HuH-7 (cell line): ENCODE measurements at places on chromosomes 1 and 21.

DNA sequence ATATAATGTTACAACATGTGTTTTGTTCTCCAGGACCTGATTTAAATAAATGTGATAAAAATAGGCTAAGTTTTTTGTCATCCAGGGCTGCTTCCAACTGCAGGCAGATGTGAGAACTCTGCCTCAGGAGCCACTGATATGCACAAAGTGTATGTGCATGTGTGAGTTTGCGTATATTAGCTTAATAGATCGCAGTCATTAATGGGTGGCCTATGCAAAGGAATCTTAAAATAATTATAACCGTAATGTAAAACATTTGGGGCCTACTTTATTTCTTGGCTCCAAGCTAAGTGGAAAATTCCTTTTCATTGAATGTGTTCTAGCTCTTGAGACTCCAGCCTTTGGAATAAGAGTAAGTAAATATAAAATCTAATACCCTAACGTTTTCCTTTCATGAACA is 16.8 kb downstream of the DHX9 start:
- DNase-seq: no peak

DNA sequence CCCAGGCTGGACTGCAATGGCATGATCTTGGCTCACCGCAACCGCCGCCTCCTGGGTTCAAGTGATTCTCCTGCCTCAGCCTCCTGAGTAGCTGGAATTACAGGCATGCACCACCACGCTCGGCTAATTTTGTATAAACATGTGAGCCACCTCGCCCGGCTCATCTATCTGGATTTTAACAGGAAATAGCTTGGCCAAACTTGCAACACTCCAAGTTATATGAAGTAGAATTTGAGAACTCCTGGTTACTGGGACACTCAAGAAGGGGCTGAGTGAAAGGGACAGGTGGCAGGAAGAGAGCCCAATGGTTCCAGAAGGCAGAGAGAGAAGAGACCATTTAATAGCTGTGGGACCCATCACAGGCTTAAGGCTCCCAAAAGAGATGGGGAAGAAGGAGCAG is 2.9 kb upstream of the GPX7 start:
- DNase-seq: no peak

DNA sequence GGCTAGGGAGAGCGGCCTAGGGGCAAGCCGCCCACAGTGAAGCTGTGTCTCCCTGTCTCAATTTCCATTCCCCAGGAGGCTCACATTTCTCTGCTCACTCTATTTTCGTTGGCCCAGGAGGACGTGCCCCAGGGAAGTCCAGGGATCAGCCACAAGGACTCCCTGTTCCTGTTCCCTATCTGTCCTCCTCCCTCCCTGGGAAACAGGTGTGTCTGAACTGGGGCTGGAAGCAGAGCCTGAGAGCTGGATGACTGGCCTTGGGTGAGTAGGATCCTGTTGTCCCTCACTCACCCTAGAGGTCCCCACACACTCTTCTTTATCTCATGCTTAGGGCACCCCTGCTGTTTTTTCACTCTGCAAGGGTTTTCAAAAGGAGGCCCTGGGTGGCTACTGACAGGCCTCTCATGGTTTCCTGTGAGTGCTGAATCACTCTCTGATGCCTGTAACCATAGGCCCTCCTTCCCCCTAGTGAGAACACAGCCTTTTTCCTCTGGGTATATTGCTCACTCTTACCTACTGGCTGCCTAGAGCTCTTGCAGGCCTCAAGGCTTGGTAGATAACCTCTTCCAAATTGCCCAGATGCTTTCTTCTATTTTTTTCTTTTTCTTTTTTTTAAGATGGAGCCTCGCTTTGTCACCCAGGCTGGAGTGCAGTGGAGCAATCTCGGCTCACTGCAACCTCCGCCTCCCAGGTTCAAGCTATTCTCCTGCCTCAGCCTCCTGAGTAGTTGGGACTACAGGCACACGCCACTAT is 3.3 kb upstream of the UTP11 start:
- no peak for DNase-seq

DNA sequence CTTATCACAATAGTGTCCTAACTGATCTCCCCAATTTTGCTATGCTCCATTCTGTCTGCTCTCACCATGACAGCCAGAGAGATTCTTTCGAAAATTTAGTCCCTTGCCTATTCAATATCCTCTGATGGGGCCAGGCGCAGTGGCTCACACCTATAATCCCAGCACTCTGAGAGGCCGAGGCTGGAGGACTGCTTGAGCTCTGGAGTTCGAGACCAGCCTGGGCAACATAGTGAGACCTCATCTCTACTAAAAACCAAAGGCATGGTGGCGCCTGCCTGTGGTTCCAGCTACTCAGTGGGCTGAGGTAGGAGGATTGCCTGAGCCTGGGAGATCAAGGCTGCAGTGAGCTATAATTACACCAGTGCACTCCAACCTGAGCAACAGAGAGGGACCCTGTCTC is 16.1 kb upstream of the PDZK1IP1 start:
- no peak for DNase-seq

DNA sequence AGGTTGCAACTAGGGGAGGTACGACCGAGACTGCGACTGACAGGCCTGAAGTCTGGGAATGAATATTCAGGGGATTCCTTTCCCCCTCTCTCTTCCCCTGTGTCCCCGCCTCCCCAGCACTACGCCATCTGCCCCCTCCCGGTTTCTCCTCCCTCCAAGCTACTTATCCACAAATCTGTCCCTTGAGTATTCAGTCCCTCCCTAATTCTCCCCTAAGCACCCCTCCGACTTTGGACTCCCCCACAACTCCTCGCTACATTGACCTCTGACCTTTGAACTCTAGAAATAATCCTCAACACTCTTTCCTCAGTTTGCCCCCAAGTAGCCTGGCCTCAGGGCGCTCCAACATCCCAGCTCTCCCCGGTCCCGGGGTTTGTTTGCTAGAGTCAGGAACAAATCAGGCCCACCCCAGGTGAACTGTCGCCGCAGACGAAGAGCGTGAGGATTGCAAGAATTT is 393 bp downstream of the LYSMD1 start:
- no peak for DNase-seq
